ENCODE measurements at places on chromosomes 7 and 10.
A peak's percentile ranks its signal among the peaks of the same experiment; 100 is the strongest.

GRCh38 chr10:25294032-25294926, 119.5 kb downstream of the GPR158 start:
- no peak for DNase-seq

GRCh38 chr7:85068799-85069198, 118.1 kb downstream of the SEMA3D start:
- no peak for DNase-seq

GRCh38 chr10:84715911-84716310, 387.5 kb downstream of the CCSER2 start:
- no peak for DNase-seq

DNA sequence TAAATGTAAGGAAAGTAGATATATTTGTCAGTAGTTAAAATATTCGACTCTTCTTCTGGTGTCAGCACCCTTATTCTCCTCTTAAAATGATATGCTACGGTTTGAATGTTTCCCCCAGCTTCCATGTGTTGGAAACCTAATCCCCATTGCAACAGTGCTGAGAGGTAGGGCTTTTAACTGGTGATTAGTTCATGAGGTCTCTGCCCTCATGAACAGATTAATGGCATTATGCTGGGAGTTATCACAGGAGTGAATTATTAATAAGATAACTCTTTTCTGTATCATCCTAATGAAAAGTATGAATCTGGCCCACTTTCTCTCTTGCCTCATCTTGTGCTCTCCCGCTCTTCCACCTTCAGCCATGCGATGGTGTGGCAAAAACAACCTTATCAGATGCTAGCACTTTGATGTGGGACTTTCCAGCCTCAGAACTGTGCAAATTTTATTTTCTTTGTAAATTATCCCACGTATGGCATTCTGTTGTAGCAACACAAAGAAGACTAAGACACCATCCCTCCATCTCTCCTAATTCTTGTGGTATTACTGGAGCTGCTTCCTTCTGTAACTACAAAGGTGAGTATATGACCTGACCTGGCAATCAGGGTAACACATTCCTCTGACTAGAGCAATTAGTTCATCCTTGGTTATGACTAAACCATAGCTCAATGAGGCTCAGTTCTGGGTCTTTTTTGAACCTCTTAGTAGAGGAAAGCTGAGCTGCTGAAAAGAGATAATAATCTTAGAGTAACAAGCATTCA, 171.1 kb upstream of the TMEM196 start:
- no peak for DNase-seq

- DNase-seq = no peak
Observed at GRCh38 chr7:35334506-35334905, 80.6 kb upstream of the TBX20 start.

GRCh38 chr7:100087055-100087750, 1.6 kb upstream of the COPS6 start:
- DNase-seq = no peak

- no peak for DNase-seq
Observed at GRCh38 chr7:27564881-27565482, 97.7 kb downstream of the HIBADH start.

GRCh38 chr7:84196084-84196503, 1.5 kb upstream of the SEMA3A start:
- DNase-seq = no peak

GRCh38 chr7:115135769-115136410, 214.0 kb downstream of the MDFIC start:
- DNase-seq = peak; percentile 4

DNA sequence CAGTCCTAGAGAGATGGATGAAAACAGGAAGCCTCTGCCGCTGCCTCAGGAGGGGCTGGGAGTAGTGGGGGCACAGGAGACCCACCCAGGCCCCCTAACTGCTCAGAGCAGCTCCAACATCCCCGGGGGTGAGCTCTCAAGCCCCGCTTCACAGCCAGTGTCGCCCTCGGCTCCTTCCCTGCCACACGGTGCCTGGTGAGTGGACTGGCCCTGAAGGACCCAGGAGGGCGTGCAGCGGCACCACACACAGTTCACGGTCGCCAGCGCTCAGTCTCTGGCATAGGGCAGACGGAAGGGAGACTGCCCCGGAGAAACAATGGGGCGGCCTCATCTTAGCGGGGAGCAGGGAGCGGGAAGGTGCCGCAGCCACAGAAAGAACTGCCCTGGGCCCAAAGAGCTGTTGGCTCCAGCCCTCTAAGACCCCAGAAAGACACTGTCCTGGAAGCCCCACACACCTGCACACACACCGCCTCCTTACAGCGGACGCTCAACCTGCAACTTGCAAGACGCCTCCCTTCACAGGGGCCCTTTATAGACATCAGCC, 1.2 kb downstream of the CLDN15 start:
- no peak for DNase-seq

DNA sequence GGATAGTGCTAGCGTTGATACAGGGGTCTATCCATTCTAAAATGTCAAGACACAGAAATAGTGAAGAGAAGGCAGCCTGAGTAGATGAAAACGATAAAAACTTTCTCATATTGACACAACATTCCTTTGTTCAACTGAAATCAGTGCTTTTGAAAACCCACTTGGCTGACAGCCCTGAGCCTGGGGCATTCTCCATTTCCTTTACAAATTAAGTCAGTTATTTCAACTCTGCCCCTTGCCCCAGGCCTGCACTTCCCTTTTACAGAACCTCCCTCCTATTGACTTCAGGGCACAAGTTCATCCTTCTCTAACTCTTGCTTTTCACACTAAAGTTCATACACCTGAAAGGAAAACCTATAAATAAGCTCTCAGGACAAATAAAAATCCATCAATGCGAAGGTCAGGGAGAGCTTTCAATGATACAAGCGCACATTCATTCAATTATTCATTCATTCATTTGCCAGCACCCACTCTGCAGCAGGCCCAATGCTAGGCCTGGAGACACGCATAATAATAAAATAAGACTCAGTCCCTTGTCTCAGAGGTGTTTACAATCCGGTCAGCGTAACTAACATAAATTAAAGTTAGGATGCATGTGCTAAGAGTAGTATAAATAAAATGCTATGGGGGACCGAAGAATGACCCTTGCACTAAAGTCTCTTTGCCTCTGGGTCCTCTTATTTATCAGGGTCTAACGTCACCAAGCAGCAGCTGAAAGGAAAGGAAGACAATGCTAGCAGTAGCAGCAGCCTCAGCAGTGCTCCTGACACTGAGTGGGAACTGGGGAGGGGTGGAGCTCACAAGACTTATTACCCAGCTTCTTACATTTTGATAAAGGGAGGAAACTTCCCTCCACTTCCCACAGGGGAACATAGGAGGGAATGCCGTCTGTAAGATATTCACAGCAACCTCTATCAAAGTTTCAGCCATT, 134.8 kb downstream of the PDE1C start:
- DNase-seq = no peak

DNA sequence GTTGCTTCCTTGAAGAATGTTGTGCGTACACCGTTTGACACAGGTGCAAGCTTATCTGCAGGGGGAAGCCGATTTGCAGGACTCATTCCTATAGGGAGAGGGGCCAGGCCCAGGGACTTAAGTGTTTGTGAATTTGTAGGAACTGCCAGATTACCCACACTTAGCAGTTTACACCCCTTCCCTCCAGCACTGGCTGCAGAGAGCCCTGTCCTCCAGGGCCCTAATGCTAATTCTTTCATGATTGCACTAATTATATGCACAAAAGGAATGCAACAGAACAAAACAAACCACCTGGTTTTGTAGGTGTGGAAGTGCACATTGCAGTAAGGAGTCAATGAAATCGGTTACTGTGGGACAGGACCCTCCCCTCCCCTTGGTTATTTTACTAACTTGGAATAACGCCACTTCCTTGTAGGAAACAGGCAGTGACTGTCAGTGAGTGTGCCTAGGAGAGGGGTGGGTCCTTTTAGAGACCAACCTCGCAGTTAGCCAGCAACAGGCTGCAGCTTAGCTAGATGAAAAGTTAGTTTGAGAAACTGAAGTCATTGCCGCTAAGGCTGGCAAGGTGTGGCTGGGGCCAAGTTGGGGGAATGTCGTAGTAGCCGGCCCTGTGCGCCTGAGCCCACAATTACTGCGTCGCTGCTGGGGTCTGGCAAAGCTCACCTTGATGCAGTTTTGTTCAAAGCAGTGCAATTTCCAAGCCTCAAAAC, 60.6 kb downstream of the CUX1 start:
- no peak for DNase-seq

GRCh38 chr10:30070001-30070685, 10.8 kb upstream of the JCAD start:
- no peak for DNase-seq

GRCh38 chr10:114631090-114631665, 26.9 kb downstream of the ABLIM1 start:
- no peak for DNase-seq

GRCh38 chr10:62046522-62047227, 145.2 kb downstream of the ARID5B start:
- peak; percentile 59 for DNase-seq

DNA sequence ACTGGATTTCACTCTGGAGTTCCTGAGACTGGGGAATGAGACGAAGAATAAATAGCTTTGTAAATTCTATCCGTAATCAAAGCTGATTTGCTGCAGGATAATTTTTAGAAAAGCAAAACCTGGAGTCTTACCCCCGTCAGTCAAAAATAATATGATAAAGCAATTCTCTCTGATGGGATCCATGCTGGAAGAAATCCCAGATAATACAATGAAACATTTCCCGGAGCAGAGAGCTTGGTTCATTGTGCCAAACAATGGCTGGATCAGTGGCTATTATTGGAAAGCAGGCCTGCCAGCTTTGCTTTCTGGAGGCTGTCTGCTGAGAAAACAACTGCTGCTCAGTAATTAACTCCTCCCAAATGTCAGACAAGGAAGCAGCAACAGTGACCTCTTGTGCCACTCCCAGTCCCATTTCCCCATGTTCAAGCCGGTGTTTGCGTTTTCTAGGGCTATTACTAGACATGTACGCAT, 609.4 kb upstream of the PCDH15 start:
- no peak for DNase-seq

- DNase-seq = no peak
Observed at GRCh38 chr10:69479240-69480067, 28.2 kb downstream of the TSPAN15 start.

- DNase-seq = no peak
Observed at GRCh38 chr7:18828260-18828993, 289.0 kb downstream of the TWIST1 start.

GRCh38 chr7:55054758-55055157, 35.9 kb downstream of the EGFR start:
- DNase-seq = no peak

GRCh38 chr7:158763454-158764033, 58.9 kb upstream of the NCAPG2 start:
- DNase-seq = no peak

DNA sequence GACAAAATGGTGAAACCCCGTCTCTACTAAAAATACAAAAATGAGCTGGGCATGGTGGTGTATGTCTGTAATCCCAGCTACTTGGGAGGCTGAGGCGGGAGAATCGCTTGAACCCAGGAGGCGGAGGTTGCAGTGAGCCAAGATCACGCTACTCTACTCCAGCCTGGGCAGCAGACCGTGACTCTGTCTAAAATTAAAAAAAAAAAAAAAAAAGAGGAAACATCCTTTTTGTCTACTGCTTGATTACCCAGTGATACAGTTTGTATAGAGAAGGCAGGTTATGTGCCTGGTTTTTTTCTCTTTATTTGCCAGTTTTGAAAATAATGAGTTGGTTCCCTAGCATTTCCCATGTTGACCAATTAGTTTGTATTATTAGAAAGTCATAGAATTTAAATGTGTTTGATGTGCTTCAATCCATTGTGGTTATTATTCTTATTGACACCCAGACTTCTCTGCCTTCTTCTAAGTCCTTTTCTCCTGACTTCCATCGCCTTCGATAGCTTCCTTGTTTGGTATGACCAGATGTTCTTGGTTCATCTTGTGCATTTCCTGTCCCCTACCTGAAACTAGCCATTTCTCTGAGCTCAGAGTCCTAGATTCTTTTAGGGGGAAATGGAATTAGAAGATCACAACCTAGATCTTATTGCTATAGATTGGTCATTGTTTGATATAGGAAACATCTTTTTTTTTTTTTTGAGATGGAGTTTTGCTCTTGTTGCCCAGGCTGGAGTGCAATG, 43.2 kb downstream of the VKORC1L1 start:
- DNase-seq = no peak

DNA sequence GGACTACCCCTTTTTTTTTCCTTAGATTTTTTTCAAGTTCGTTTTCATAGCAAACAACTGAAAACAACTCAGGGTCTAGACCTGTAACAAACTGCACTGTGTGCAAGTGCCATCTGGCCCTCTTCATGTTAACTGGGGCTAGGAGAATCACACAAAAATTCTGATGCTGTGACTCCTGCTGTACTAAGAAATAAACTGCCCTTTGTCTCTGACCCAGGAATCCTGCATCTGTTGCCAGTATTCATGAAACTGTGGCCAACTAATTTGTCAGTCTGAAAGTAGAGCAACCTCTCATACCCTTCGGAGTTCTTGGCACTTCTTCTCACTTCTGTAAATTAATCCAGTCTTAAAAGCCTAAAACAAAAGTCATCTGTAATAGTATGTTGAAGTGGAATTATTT, 218.4 kb upstream of the PCDH15 start:
- DNase-seq = no peak
